ENCODE measurements at places on chromosomes 2 and 18.

DNA sequence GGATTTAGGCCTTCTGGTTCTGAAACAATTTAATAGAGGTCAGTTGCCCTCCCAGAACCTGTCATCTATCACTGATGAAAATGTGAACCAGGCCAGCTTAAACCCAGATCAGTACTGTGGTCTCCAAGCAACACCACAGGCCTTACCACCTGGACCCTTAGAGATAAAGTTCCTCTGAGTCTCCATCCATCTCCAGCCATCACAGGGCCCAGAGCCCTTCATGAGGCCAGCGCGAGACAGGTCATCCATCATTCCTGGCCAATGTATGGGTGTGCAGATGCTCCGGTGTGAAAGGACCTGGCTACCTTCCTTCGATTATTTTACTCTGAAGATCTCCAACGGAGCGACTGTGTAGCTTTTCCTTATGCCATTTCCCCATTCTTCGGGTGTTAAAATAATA lies 322.7 kb upstream of the SOX11 start:
- no peak for DNase-seq

- DNase-seq = peak; percentile 57
Observed at GRCh38 chr2:100857915-100858314, 38.0 kb downstream of the NPAS2 start.

DNA sequence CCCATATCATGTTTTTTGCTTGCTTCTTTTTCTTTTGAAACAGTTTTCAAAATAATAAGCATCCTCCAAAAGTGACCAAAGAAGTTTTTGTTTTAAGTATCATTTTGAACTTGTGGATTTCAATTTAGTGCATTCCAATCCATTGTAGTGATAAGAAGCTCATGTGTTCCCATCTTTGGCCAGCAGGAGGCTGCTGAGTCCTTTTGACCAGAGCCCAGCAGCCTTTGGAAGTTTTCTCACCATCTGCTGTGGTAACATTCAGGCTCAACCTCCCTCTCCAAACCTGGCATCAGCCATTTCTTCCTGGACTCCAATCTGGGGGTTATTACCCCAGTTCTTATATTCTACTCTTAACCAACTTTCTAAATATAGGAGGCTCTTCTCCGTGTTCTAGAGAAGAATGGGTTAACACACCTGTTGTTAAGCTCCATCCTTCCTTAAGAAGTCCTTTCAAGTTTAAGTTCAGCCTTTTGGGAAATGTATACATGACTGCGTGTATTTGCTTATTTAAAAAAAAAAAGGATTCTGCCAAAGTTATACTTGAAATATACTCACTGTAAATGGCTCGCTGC lies 39.0 kb upstream of the MAL start:
- peak; percentile 55 for DNase-seq

- DNase-seq = no peak
Observed at GRCh38 chr2:235066490-235066889, 114.7 kb downstream of the SH3BP4 start.

GRCh38 chr18:6677086-6677485 lies 52.4 kb upstream of the ARHGAP28 start:
- DNase-seq = no peak

DNA sequence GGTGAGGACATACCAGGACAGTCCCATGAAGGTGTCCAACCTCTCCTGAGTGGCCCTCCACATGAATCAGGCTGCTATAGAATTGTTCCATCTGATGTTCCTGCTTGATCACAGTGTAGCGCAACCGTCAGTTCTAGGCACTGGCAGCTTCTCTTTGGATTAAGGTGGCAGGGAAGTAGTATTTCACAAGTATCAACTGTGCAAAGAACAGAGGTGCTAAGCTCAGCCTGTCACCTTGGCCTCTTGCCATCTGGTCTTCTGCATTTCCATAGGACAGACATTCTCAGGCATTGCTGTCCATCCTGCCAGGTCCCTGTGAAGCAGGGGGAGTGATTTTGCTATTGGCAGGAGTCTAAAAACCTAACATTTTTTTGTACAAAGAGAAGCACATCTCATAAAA lies 182.2 kb upstream of the EPAS1 start:
- no peak for DNase-seq

DNA sequence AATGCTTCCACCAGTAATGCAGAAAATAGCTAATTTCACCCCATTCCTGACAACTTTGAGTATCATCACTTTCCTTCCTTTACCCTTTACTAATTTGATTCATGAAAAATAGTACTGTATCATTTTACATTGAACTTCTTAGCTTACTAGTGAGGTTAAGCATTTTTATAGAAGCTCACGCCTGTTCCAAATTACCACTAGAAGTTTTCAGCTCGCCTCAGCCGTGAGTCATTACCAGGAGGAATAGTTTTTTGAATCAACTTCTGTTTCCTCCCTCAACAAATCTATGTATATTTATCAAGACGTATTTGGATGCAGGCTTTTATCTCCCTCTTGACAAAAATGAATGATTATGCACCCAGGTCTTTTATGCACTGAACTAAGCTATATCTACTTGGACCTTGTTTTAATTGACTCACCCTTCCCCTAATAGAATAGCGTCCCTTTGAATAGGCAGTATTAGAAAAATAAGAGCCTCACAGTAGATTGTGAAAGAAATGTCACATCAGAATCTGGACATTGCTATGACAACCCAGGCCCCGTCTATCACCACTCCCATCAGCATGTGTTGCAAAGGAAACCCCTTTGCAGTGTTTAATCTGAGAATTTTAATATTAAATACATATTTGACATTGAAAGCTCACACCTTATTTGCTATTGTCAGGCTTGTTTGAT lies 207.4 kb upstream of the NRP2 start:
- no peak for DNase-seq

GRCh38 chr2:29443151-29443550 lies 327.9 kb downstream of the CLIP4 start:
- no peak for DNase-seq

DNA sequence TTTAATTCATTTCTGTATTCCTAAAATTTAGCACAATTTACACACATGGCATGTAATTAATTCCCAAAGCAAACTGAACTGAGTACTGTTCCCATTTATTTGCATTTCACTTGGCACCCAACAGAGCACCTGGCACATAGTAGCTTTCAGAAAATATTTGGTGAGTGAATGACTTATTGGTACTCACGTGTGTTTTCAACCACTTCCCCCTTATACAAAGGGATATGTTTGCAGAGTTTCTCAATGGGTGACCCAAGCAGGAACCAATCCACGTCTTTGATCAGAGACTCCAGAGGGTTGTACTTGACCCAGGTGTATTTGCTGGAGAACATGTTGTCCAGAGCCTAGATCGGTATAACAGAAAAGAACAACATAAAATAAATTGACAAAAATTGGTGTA lies 6.6 kb downstream of the GKN2 start:
- DNase-seq = no peak

GRCh38 chr18:9283791-9284190 lies 50.8 kb upstream of the TWSG1 start:
- DNase-seq = no peak

DNA sequence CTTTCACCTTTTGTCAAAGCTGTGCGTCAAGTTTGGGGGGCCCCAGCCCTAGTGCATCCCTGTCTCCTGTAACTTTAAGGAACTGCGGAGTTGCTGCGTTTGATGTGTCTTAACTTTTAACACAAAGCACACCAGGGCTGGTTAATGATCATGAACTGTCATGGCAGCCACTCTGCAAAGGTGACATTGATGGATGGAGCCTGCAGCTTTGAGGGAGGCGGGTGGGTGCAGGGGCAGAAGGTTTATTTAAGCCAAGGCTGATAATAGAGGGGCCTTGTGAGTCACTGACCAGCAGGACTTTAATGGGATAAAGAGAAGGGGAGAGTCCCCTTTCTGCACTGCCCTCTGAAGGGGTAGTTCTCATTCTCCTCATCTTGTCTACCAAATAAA lies 190.2 kb upstream of the GATA6 start:
- DNase-seq = no peak

DNA sequence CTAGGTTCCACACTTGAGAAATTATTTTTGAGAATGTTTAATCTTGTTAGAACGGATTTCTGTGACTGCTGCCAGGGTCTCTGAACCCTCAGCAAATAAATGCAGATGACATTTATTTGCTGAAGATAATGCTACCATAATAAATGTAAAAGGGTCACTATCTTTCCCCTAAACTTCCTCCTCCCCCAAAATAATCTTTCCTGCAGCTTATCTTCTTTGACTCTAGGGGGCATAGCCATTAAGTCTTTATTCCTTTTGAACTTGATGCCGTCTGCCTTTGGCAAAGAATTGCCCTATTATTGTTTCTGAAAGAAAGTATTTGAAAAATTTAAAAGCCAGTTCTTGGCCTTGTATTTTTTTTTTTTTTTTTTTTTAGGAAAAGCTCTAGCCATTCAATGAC lies 63.6 kb upstream of the ACSL3 start:
- no peak for DNase-seq

DNA sequence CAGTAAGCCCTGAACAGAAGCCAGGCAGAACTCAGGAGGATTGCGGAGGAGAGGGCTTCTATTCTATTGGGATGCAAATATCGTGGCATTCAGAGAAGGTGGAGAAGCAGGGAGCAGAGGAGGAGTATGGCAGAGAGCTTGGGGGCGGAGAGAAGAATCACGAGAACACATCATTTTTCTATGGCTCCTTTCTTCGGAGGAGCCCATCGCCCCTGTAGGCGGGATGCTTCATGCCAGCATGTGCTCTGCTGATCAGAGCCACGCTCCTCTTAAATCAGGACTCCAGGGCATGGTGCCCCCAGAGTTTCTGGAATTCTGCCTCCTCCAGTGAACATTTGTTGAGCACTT lies 71.1 kb downstream of the CIB4 start:
- DNase-seq = no peak

DNA sequence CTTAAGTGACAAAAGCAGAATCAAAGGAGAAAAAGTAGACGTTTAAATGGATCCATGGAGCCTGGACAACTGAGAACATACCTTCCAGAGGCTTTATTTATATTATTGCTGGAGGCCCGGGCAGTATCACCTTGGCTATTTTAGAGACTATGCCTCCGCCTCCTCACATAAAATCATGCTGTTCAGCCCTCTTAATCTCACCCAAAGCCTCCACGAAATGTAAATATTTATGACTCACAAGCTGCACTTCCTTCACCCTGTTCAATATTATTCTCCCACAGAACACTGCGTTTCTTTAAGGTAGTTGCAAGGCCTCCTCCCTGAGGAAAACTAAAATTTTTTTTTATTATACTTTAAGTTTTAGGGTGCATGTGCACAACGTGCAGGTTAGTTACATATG lies 478.6 kb upstream of the ACVR2A start:
- DNase-seq = no peak

- DNase-seq = peak; percentile 32
Observed at GRCh38 chr2:19349911-19350677, 8.3 kb downstream of the OSR1 start.

- DNase-seq = peak; percentile 71
Observed at GRCh38 chr2:197239434-197239833, 71.1 kb downstream of the ANKRD44 start.

DNA sequence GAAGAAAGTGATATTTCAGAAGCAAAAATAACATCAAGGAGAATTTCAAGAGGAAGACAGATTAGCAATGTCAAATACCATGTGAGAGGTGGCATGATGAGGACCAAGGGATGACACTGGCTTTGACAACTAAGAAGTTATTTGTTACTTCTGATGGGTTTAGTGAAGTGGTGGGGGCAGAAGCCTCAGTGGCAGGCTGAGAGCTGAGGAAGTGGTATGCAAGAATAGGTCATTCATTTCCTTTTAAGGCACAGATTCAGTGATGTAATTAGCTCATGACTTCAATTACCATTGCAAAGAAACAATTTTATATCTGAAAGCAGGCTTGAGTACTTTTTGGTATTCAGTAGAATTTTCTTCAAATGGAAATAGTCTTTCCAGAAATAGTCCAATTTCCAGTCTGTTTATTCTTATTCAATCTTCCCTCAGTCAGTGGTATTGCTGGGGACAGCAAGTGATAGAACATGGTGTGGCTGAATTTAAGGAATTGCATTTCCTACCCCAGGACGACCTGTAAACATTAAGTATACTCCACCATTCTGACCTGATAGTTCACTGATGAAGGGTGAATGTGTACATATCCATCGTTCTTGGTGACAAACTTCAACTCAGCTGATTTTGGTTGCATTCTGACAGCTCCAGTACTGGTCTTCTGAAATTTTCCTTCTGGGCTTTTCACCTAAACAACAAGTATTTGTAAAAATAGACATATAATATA lies 28.2 kb downstream of the GEMIN6 start:
- DNase-seq = peak; percentile 85

DNA sequence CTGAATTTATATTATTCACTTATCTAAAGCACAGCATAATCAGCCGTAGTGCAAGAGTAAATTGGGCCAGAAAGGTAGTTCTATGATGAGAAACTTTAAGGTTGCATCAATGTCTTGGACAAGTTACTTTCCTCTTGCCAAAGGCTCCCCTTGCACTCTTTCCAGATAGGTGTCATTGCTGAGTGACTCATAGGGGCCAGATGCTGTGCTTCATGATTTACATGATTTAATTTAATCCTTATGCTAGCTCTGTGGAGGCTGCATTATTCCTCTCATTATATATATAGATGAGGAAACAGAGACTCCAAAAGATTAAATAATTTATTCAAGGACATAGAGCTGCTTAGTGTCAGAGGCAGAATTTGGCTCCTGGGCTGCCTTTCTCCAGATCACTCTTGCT lies 5.0 kb downstream of the CFAP221 start:
- DNase-seq = no peak

- no peak for DNase-seq
Observed at GRCh38 chr18:37251679-37252078, 313.9 kb downstream of the CELF4 start.

DNA sequence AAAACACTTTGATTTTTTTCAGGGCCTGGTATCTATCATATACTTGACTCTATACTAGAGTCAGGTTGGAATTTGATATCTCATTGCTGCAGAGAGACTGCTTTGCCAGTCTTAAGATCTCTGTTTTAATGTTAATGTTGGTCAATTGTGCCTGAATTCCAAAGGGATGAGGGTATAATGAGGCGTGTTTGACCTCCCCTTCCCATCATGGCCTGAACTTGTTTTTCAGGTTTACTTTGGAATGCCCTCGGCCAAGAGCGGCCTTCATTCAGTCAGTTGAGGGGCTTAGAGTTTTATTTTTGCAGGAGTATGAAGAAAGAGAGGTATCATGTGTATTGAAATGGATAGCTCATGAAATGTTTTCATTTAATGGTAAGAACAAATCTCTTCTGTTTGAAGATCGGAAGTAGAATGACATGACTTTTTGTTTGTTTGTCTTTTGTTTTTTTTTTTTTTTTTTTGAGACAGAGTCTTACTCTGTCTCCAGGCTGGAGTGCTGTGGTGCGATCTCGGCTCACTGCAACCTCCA lies 119.0 kb downstream of the KIAA1328 start:
- DNase-seq = no peak

- DNase-seq = no peak
Observed at GRCh38 chr2:2230433-2230817, 100.7 kb downstream of the MYT1L start.

GRCh38 chr2:217741381-217741955 lies 261.3 kb downstream of the TNS1 start:
- DNase-seq = no peak

DNA sequence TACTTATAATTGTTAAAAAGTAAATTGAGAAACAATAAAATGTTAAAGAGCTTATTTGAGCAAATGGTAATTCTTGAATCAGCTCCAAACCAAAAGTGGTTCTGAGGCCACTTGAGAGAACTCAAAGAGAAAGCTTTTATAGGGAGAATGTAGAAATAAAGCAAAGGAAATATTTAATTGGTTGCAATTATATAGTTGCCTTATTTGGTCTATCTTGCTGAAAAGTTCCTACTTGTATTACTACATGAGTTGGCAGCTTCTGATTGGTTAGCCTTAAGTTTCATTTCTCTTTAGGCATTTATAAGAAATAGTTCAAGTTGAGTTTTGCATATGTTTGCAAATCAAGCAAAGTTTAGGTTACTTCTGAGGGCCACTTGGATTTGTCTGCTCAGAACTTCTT lies 38.1 kb downstream of the SCN2A start:
- DNase-seq = no peak

- DNase-seq = no peak
Observed at GRCh38 chr2:113283704-113284284, 5.1 kb upstream of the PAX8 start.

Measured in inflammatory macrophage treated with lipopolysaccharide for 1 hour (primary cell).